ENCODE measurements at places on chromosomes 5 and 9.

DNA sequence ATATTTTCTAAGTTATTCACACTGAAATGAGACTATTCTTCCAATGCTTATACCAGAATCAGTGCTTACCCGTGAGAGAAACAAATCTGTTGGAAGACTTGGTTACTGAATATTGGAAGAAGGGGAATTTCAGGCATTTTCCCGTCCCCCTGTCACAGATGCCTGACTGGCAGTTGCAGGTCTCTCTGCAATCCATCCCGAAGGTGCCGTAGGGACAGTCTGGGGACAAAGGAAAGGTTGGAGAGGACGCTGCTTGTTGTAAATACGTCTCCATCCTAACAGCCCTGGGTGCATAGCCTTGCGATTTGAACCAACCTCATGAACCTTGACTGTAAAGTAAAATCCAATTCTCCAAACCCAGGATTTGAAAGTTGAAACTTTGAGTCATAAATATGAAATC lies 3.5 kb downstream of the ESM1 start:
- DNase-seq = no peak

- no peak for DNase-seq
Measured at GRCh38 chr5:129074903-129075302, 19.6 kb upstream of the ISOC1 start.

- no peak for DNase-seq
Measured at GRCh38 chr5:143138839-143139238, 264.6 kb downstream of the NR3C1 start.

- DNase-seq = no peak
Measured at GRCh38 chr5:146425023-146425422, 22.1 kb upstream of the TCERG1 start.

- no peak for DNase-seq
Measured at GRCh38 chr9:129273941-129274684, 96.1 kb upstream of the IER5L start.

DNA sequence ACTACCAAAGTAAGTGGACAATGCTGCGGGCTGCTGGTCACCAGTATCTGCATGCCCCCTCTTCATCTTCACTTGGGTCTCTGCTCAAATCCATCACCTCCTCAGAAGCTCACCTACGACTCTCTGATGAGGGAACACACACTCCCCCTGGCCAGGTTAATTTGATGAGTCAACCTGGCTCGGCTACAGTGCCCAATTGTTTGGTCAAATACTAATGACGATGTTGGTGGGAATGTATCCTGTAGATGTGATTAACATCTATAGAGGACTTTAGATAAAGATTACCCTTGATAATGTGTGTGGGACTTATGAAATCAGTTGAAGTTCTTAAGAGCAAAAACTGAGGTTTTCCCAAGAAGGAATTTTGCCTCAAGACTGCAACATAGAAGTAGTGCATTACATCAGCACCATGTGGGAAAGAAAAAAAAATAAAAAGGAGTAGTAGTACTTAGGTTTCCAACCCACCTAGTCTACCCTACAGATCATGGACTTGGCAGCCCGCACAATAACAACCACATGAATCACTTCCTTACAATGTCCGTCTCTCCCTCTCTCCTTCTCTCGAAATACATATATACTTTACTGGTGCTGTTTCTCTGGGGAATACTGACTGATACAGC lies 467.3 kb downstream of the DNAH5 start:
- DNase-seq = no peak
